Activated CD4-positive, alpha-beta T cell treated with anti-CD3 and anti-CD28 coated beads, Interleukin-2, amount 10 ng/mL, durations not matched to agents 7 days and 5 days (primary cell): ENCODE measurements at places on chromosomes 1 and 21. TPM values are rescaled to one million over a fixed set of nuclear protein-coding genes. Genes with fewer than 3 reads are reported as not detected.

DNA sequence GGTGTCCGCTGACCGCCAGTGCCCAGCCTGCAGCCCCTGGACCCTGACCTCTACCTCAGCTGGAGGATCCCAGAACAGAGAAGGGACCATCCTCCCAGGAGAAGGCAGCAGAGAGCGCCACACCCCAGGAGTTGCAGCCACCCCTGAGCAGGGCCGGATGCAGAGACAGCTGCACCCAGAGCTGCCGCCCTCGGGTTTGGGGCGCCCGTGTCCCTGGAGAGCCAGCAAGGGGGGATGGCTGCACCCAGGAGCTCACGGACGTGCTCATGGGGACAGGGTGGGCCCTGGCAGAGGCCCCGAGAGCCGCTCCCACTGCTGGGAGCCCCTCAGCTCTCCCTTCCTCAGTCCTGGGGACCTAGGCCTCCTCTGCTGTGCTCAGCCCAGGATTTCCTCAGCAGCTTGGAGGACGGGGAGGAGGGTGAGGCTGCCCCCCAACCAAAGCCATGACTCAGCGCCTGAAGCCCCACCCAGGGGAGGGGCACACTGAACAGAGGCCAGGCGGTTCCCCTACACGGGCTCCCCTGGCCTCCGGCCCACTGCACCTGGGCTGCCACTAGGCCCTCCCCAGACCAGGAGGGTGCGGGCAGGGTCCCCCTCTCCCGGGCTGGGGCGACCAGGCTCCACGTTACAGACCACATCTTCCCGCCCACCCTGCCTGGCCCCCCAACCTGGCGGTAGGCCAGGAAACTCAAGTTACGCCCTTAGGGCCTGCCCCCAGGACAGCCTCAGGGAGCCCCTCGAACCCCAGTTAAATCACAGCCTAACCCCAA lies 2.2 kb downstream of the ACAP3 start:
- DNase-seq = peak; percentile 79

HSD3B2 gene
- total RNA-seq = not detected

DNA sequence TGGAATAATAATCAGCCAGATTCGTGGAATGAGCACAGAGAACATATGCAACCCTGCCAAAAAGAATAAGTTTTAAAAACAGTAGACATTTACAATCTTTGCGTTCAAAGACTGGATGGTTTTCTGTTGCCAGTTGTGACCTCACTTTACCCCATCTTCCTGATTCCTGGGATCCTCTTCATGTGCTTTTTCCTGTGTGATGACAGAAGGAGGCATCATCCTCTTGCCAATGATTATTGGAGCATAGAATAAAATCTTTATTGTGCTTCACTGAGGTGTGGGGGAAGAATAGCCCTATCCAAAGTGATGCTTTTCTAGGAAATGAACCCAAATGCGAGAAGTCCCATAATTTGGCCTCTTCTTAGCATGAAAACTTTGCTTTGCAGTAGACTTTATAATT lies 15.0 kb upstream of the BARHL2 start:
- no peak for DNase-seq

DNA sequence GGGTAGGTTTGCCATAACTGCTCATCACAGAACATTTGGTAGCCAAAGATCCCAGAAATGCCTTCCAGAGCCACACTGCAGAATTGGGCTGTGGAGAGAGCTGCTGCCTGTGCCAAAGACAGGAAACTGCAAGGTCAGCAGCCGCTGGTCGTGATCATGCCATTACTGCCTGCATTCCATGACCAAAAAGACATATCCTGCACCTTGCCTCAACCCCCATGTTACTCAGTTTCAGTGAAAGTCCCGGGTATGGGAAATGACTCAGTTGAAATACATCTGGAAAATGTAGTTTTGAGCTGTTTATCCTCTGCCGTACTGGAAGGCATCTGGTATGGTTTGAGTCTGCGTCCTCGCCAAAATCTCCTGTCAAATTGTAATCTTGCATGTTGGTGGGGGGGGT lies 161.7 kb downstream of the FCRL5 start:
- no peak for DNase-seq

KIF14 gene
- total RNA-seq = 34.6 TPM

DNA sequence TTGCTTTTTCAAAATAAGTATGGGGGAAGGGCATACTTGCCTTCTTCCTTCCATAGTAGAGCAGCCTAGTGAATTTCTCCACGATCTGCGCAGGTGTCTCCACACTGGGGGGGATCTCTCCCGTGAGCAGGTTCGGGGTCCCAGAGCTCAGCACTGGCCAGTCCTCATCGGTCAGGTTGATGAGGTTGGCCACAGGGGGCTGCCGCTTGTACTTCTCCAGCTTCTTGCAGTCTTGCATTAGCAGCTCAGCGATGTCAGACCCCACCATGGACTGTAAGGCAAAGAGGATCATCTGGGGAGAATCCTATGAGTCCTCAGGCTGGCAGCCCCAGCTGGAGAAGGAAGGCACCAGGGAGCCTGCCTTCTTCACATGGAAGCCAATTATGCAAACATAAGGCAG lies 11.8 kb downstream of the SEC16B start:
- DNase-seq = no peak

CYP4A22 gene
- total RNA-seq = not detected

DRAM2 gene
- total RNA-seq = 29.3 TPM

GRCh38 chr21:35929901-35930300 lies 130.4 kb downstream of the SETD4 start:
- DNase-seq = no peak

DNA sequence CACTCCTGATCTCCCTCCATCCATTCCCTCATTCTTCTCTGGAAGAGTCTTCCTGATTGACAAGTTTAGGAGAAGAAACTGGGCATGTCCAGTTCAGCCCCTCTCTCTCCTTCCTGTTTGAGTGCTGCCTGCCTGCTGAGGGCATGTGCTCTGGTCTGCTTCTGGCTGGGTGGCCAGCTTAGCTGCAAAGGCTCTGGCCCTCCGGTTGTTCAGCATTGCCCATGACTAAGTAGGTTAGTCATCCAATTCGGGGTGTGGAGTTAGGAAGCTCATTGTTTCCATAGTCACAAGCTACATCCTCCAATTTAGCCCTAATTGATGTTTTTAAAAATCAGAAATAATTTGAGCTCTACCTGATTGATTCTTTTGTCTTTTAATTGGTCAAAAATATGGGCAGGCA lies 25.6 kb upstream of the PLA2G2E start:
- DNase-seq = no peak

DNA sequence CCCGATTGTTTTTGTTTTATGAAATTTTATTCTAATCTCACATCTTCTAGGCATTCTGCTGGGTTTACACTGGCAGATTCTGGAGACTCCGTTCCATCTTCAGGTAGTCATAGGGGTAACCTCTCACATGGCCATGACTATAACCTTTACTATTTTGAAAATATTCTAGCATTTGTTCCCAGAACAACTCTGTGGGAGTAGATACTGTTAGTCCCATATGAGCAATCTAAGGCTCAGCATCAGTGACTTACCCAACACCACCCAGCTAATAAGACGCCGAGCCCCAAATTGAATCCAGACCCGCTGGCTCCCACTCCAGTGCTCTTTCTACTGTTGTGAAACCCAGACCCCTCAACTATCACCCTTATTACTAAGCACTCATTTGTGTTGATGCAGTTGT lies 9.8 kb downstream of the ADAMTS4 start:
- no peak for DNase-seq

- DNase-seq = no peak
These were observed 6.2 kb downstream of the SMIM1 start for GRCh38 chr1:3778590-3779264.

- DNase-seq = no peak
These were observed 60.8 kb downstream of the NGF start for GRCh38 chr1:115277276-115277675.

BROX gene
- total RNA-seq = 64.1 TPM

PACC1 gene
- 12.2 TPM for total RNA-seq
